ENCODE measurements at places on chromosomes 2 and 18. TPM values are rescaled to one million over a fixed set of nuclear protein-coding genes. Genes with fewer than 3 reads are reported as not detected.

The ACYP2 gene
- 1.1 TPM for total RNA-seq

The FHOD3 gene
- total RNA-seq, result 8.7 TPM

GRCh38 chr2:3656762-3657721 lies 958 bp upstream of the ALLC start:
- no peak for DNase-seq

- DNase-seq, result no peak
Measured at GRCh38 chr18:79705272-79705671, 25.7 kb downstream of the CTDP1 start.

DNA sequence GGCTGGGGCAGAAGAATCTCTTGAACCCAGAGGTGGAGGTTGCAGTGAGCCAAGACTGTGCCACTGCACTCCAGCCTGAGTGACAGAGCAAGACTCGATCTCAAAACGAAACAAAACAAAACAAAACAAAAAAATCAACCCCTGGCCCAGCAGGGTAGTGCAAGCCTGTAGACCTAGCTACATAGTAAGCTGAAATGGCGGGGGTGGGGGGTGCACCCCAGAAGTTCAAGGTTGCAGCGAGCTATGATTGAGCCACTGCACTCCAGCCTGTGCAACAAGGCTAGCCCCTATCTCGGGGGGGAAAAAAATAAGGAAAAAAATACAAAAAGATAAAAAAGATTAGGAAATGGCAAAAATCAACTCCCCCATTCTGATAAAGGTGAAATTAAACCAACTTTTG lies 6.4 kb downstream of the ATL2 start:
- DNase-seq, result no peak
